ENCODE measurements at places on chromosomes 3 and 15.

DNA sequence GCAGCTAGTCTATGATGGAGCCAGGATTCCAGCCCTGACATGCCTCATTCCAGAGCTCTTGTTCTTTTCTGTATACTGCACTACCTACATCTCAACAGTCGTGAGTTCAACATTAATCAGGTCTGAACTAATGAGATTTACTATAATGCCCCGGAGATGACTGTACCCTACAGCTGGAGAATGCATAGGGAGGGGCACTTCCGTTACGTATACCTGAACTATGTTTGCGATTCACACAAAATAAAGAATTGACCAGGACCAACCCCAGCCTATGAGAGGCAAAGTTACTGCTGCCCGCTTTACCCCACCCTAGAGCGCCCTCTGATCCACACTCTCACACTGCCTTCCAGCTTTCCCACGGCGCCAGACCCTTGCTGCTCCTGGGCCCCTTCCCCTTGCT is 97.0 kb downstream of the IGF2BP2 start:
- no peak for DNase-seq

DNA sequence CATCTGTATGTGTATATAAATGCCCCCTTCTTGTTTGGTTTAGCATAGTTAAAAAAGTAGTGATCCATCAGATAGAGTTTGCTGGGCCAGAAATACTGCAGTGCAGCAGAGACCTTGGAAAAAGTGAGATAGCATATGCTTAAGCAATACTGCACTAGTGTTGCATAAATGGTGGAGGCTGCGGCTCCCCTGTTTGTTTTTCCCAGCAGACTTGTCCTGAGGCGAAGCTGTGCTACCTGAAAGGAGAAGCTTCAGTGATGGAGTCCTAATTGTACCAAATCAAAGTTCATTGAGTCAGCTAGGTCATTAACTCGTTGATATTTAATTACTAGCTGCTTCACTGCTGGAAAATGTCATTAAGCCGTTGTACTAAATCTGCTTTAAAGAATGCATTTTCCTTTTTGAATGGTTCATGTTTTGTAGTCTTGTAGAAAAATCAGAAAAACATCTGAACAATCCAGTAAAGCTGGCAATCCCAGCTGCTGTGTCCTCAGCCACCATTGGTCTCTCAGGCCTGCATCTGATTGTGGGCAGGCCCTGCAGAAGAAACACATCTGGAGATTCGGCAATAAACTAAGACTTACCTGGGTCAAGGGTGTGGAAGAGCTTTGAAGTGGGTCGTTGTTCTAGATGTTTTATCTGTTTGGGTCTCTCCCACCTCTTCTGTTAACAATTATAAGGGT is 169.6 kb downstream of the B3GALNT1 start:
- DNase-seq: no peak

- DNase-seq: no peak
Observed at GRCh38 chr15:25912035-25912434, 48.9 kb upstream of the ATP10A start.

GRCh38 chr3:78986416-78987101 is 781.2 kb downstream of the ROBO1 start:
- DNase-seq: no peak

- peak; percentile 7 for DNase-seq
Observed at GRCh38 chr3:27914199-27914598, 192.1 kb upstream of the EOMES start.

GRCh38 chr3:194032828-194033435 is 103.0 kb upstream of the HES1 start:
- DNase-seq: no peak

DNA sequence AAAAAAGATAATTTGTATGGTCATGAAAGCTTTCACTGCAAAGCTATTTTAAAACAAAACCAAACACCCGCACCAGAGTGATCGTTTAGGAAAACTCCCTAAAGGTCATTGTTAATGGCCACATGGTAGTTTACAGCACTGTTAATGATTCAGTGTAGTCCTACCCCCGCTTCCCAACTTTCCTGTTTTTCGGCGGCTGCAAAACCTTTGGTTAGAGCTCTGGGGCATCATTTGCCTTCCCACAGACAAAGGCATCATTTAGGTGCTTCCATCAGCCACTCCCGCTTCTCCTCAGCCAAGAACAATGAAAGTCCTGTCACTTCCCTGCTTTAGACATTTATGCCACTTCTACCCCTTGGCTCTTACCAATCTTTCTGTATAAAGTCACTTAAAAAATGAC is 10.6 kb downstream of the MELTF start:
- DNase-seq: no peak

DNA sequence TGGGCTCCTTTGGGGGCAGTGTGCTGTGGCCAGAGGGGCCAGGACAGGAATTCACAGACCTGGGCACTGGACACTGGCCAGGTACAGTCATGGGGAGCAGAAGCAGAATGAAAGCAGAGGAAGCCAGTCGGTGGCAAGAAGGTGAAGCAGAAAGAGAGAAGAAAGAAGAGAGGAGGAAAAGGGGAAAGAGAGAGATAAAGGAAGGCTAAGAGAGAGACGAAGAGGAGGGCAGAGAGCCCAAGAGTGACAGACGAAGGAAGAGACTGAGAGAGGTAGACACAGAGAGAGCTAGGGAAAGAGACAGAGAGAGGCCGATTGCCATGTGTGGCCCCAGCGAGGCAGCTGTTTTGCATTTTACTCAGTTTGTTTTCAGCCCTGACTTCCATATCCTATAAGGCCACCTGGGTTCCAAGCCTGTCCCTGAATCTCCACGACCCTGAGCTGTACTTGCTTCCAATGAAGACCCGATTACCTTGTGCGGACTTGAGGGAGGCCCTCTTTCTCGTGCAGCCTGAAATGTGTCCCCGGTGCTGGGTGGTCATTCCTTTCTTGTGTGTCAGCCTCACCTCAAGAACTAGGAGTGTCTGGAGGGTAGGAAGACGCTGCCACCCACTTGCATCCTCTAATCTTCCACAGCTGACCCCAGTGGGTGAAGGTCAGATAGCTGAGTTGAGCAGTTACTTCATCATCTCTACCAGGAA is 73.9 kb downstream of the LSM3 start:
- no peak for DNase-seq

- no peak for DNase-seq
Observed at GRCh38 chr3:183394150-183394549, 34.3 kb downstream of the MCF2L2 start.

- no peak for DNase-seq
Observed at GRCh38 chr3:57855281-57855680, 99.2 kb downstream of the SLMAP start.

DNA sequence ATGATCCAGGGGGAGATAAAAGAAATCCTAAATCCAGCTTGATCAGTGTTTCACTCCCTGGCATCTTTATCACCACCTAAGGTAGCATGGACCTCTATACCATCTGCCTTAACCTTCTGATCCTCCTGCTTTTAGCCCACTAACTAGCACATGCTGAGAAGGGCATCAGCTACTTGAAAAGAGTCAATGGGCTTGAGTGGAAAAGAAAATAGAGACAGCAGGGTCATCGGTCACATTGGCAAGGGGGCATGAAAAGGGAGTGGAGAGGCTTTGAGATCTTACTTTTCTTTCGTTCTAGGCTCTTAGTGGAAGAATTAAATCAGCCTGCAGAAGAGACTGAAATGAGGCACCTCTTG is 239 bp upstream of the ZFYVE19 start:
- no peak for DNase-seq

GRCh38 chr15:32942401-32942841 is 224.6 kb downstream of the GREM1 start:
- DNase-seq: no peak

- no peak for DNase-seq
Observed at GRCh38 chr3:171092467-171092911, 66.0 kb upstream of the SLC2A2 start.

DNA sequence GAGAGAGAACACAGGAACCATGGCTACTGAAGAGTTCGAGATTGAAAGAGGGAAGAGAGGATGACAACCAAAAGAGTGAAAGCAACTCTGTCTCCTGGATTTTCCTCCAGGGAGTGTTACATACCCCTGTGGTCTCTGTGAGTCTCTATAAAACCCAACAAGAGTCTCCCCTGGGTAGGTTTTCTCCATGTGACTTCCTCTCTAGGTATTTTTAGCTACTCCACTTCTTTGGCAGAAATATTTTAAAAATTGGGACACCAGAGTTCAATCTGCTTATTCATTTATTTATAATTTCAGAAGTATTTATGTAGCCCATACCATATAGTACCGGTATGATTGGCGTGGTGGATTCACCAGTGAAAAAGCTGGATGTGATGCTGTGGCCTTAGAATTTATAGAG is 671.7 kb upstream of the NR2F2 start:
- DNase-seq: no peak

Measured in HEK293T (cell line).